ENCODE measurements at places on chromosomes 3 and 15.
A peak's percentile ranks its signal among the peaks of the same experiment; 100 is the strongest.

GRCh38 chr3:55567615-55568014, 80.5 kb upstream of the WNT5A start:
- DNase-seq = no peak

DNA sequence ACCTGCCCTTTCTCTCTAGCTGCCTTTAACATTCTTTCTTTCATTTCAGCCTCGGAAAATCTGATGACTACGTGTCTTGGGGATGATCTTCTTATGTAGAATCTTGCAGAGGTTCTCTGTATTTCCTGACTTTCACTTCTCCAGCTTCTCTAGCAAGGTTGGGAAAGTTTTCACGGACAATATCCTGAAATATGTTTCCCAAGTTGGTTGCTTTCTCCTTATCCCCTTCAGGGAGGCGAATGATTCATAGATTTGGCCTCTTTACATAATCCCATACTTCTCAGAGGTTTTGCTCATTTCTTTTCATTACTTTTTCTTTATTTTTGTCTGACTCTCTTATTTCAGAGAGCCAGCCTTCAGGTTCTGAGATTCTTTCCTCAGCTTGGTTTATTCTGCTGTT, 62.1 kb upstream of the CCDC54 start:
- no peak for DNase-seq

DNA sequence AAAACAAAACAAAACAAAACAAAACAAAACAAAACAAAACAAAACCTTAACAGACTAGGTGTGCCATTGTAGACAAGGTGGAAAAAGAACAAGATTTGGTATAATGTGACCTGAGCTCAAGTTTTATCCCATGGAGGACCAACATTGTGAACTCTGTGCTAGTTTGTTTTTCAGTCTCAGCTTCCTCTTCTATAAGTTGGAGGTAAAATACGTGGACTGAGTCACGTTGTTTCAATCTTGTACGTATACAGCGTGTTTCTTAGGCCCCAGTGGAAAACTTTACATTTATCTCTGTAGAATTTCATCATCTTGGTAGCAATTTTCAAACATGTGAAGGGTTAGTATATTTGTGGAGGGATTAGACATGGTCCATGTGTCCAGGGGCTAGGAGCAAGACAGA, 261.6 kb downstream of the CD47 start:
- no peak for DNase-seq

DNA sequence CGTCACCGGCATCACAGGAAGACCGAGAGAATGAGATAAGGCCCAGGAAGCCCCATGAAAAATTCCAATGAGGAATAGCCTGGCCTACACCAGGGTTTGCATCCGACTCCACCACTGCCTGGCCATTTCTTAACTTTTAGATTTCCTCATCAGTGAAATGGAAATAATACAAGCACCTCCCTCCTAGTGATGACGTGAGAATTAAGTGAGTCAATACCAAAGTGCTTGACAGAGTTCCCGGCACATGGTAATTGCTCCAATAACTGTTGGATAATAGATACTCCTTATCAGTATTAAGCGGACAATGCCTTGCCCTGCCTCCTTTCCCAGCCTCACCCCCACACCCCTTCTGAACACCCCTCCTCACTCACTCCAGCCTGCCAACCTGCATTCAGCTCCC, 105.4 kb downstream of the TLE3 start:
- DNase-seq = no peak

DNA sequence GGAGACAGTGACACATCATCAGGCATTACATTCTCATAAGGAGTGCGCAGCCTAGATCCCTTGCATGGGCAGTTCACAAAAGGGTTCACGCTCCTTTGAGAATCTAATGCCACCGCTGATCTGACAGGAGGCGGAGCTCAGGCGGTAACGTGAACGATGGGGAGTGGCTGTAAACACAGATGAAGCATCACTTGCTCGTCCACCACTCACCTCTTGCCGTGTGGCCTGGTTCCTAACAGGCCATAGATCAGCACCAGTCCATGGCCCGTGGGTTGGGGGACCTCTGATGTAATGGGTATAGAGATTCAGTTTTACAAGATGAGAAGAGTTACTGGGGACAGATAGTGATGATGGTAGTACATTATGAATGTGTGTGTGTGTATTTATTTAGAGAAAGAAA, 63.0 kb downstream of the FRMD5 start:
- DNase-seq = no peak

GRCh38 chr3:166125179-166125578, 288.0 kb upstream of the BCHE start:
- DNase-seq = no peak

DNA sequence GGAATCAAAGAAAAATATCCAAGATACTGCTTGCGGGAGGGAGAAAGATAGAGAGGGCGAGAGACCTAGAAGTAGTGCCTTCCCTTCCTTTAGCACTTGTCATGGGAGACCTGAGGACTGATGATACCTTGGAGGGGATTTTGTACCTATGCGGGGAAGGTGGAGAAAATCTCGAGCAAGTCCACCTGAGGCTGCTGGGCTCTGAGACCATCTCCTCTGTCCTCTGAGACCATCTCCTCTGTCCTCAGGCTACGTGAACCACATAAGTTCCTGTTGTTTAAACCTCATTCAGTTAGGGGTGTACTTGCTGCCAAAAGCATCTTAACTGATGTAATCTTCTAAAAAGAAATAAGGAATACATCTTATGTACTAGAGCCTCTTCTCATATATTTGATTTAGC, 164.9 kb downstream of the NR2F2 start:
- no peak for DNase-seq

DNA sequence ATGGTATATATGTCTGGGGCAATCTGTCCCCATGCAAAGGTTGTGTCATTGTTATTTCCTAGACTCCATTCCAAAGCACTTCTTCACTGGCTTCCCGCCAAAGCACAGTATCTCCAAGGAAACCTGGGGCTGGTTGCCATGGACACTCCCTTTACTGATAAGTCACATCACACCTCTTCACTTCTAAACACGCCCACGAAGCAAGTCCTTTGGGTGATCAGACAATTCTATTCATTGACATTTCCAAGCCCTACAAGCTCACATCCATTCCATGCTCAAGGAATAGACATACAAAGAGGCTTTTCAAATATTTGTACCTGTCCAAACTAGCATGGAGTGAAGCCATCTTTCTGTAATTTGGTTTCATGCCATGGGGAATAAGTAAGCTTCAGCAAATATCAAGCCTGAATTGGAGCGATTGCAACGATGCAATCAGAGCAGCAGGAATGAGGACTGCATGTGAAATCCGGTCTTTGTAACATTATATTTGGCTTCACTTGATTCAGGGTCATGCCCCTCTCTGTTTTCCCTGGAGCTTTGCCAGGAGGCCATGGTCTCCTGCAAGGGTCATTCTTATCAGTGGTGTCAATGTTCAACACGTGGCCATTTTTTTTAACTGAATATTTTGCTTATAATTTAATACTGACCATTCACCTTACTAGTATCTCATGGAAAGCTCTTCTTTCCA, 201.6 kb upstream of the TMC3 start:
- peak; percentile 39 for DNase-seq

GRCh38 chr3:115814778-115815380, 191.6 kb downstream of the GAP43 start:
- peak; percentile 70 for DNase-seq

DNA sequence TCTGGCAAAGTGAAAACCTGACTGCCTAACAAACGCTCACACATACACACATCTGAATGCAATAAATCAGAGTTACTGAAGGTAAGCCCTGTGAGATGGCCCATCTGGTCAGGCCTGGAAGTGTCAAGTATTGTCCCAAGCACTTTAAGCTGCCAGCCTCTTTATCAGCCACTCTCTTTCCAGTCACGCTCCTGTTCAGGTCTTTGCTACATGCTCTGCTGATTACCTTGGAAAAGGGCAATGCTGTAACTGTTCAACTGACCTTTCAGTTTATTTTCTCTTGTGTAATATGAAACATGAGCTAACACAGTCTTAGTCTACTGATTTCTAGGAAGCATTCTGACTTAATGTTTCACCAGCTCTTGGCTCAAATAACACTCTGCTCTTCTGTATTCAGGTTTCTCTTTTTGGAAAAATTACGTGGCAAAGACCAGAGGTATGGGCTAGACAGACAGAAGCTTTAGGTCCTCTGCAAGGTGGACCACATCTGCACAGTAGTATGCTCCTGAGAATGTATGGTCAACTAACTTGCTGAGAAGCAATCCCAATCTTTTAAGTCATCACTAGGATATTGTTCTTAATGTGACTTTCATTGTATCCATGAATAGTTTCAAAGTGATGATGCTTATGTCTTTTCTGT, 44.5 kb downstream of the GBE1 start:
- DNase-seq = no peak

GRCh38 chr3:193451902-193452301, 73.3 kb upstream of the ATP13A5 start:
- DNase-seq = no peak

DNA sequence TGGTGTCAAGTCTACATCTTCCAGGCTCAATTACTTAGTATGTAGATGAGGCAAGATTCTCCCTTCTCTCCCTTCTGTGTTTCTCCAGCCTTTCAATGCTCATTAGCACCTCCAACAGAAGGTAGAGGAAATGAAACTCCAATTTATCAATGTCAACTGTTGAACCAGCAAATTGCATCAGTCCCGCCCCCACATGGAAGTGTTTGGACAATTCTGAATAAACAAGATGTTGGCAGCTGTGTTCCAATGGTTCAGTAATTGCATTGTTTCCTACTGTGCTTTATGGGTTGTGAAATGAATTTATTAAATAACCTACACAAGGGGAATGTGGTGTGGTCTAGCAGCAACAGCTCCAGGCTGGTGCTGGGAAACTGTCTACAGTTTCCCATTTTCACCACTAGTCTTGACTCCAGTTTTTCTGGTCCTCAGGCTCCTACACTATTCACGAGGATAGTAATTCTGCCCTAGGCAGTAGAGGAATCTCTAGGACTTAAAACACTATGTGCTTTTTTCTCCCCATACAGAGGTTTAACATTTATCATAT, 91.9 kb downstream of the MB21D2 start:
- no peak for DNase-seq

GRCh38 chr3:120218981-120219380, 66.0 kb downstream of the GPR156 start:
- DNase-seq = no peak

- no peak for DNase-seq
Measured at GRCh38 chr15:69891070-69891536, 206.6 kb downstream of the TLE3 start.

- DNase-seq = no peak
Measured at GRCh38 chr15:98666841-98667240, 18.5 kb downstream of the IGF1R start.

- no peak for DNase-seq
Measured at GRCh38 chr15:56460071-56460470, 4.9 kb downstream of the MNS1 start.

DNA sequence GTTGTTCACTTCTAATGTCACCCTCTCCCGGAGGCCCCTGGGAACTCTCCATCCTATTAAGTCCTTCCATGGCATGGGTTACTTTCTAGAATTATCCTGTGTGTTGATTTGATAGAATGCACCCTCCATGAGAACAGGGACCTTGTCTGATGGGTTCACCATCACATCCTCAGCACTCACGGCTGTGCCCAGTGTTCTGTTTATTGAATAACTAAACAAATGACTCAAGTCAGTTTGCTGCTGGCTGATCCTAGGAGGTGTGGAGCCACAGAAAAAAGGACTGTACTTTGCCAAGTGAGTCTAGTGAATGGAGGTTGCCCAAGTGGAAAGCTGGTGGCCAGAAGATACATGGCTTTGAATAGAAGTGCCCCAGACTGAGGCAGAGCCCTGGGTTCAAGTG, 48.5 kb upstream of the RAB6B start:
- no peak for DNase-seq

- peak; percentile 7 for DNase-seq
Measured at GRCh38 chr3:105686278-105686897, 182.4 kb downstream of the CBLB start.

GRCh38 chr15:67968966-67969365, 85.1 kb upstream of the PIAS1 start:
- no peak for DNase-seq

DNA sequence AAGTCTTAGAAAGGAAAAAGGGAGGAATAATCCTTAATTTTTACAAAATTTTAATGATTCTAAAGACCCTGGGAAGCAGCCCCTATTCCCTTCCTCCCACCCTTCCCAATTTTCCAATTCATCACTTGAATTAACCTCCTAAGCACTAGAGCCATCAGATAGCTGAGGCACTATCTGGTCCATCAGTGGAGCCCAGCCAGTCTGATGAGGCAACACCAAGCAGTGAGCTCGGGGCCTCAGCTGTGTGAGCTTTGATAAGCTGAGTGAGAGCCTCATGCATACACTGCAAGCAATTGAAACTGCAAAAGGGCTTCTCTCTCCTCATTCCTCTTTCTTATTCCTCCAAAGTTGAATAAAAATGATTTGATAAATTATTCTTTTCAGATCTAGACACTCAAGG, 31.9 kb downstream of the TUSC7 start:
- DNase-seq = no peak

- DNase-seq = no peak
Measured at GRCh38 chr15:95459273-95459672, 871.2 kb upstream of the NR2F2 start.

GRCh38 chr15:56098195-56098863, 104.9 kb upstream of the NEDD4 start:
- DNase-seq = no peak

DNA sequence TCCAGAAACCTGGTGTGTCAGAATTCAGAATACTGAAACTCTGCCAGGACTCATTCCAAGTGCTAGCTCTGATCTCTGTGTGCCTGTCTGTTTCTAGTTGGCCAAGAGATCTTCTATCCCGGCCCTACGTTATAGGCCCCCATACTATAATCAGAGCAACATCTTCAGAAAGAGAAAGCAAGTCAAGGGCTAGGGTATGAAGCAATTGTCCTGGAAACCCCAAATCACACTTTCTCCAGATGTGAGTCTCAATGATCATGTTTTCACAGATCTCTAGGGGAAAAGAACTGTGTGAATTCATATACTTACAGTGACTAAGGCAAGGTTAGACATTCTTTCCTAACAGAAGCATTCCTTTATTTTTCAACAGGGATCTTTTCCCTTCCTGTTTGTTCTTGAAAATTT, 309.7 kb downstream of the SLC9A9 start:
- no peak for DNase-seq

- no peak for DNase-seq
Measured at GRCh38 chr3:54988838-54989630, 61.2 kb upstream of the LRTM1 start.

DNA sequence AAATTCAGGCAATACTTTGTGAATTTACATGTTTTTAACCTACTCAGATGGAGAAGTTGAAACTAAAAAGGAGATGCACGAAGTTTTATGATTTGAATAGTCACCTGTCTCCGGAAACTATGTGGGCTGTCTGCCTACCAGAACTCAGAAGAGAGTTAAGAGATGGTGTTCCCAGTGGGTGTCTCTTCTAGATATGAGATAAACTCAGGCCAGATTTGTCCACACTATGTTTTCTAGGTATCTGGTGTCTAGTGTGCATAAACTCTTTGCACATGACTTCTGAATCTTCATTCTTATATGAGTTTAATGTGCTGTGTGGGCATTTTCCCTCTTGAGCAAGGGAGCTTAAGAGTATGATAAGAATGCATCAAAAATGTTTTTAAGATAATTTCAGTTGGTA, 222.8 kb downstream of the FOXP1 start:
- DNase-seq = no peak

- DNase-seq = peak; percentile 53
Measured at GRCh38 chr3:93923006-93923405, 50.7 kb downstream of the PROS1 start.

GRCh38 chr15:80179025-80179759, 26.4 kb downstream of the FAH start:
- no peak for DNase-seq

- no peak for DNase-seq
Measured at GRCh38 chr3:179278932-179279693, 28.2 kb upstream of the KCNMB3 start.
